ENCODE measurements at places on chromosomes 4 and X. TPM values are rescaled to one million over a fixed set of nuclear protein-coding genes. Genes with fewer than 3 reads are reported as not detected.

FGFBP2 gene
- not detected for total RNA-seq

TIGD4 gene
- total RNA-seq: under 0.01 TPM

HPSE gene
- 16.3 TPM for total RNA-seq

RBMX2 gene
- total RNA-seq: 35.5 TPM

COL4A6 gene
- 0.95 TPM for total RNA-seq

PPARGC1A gene
- 0.34 TPM for total RNA-seq

SUPT20HL1 gene
- total RNA-seq: not detected

HMX1 gene
- not detected for total RNA-seq

MAOA gene
- 114 TPM for total RNA-seq

NAA11 gene
- not detected for total RNA-seq

STPG2 gene
- total RNA-seq: 0.17 TPM

PRDM5 gene
- 6.2 TPM for total RNA-seq

SMIM31 gene
- total RNA-seq: not detected

KIF4A gene
- 2.6 TPM for total RNA-seq

SLC4A4 gene
- total RNA-seq: not detected

MAGEE2 gene
- not detected for total RNA-seq

CT55 gene
- not detected for total RNA-seq

KLKB1 gene
- 0.98 TPM for total RNA-seq

BOD1L1 gene
- 35.4 TPM for total RNA-seq

ENAM gene
- not detected for total RNA-seq

FAM9C gene
- not detected for total RNA-seq

Data from dermis lymphatic vessel endothelial cell (primary cell).